T-helper 2 cell treated with Interferon-gamma antibody and Interleukin-4, amounts not matched to agents 5 μg/mL and 100 μg/mL, for 36 hours (primary cell): ENCODE measurements at places on chromosomes 1 and 21.

DNA sequence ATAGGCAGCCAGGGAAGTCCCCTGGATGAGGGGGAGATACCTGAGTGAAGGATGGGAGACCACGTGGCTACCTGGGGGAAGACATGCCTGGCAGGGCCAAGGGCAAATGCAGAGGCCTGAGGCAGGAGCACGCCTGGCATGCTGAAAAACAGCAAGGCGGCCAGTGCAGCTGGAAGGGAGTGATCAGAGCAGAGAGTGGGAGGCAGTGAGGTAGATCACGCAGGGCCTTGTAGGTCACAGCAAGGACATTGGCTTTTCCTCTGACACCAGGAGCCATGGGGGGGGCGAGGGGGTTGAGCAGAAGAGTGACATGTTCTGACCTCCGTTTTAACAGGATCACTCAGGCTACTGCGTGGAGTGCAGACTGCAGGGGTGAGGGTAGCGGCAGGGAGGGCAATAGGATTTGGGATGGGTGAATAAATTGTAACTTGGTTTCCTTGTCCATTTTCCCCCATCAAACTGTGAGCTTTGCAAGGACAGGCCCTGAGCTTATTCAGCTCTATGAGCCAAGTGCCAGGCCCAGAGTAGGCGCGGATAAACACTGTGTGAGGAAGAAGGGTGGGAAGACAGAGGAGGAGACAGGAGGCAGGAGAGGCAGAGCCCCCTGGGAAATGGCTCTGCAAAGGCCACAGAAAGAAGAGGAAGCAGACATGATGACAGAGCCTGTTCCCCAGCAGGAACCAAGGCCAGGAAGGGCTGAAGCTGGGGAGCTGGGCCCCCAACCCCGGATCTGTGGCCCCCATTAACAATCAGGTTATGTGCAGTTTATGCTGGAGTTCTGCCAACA, 16.6 kb downstream of the IFI6 start:
- no peak for DNase-seq

DNA sequence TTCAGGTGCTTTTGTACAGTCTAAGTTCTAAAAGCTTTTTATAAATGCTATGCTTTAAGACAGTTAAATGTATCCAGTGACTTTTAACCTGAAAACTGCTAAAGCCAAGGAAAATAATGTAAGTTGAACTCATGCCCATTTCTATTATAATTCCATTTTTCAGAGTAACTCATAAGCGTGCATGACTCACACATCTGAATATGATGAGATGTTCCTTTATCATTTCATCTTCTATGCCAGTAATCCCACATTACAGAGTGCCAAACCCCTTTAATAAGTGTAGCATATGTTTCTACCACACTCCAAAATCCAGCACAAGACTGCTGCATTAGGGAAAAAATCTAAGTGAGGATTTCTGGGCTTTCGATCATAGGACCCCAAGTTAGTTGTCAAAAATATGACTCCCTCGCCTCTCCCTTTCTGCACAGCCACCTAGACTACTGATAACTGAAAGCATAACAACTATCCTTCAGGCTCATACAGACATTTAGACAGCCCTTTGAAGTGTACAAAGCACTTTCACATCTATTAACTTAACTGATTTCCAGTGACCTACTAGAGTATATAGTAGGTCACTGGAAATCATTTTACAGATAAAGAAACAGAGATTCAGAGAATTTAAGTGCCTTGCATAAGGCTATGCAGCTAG, 45.3 kb downstream of the JAK1 start:
- no peak for DNase-seq

- no peak for DNase-seq
Measured at GRCh38 chr1:235933017-235933765, 66.5 kb upstream of the LYST start.

GRCh38 chr1:32266921-32267591, 16.0 kb downstream of the LCK start:
- DNase-seq = no peak

DNA sequence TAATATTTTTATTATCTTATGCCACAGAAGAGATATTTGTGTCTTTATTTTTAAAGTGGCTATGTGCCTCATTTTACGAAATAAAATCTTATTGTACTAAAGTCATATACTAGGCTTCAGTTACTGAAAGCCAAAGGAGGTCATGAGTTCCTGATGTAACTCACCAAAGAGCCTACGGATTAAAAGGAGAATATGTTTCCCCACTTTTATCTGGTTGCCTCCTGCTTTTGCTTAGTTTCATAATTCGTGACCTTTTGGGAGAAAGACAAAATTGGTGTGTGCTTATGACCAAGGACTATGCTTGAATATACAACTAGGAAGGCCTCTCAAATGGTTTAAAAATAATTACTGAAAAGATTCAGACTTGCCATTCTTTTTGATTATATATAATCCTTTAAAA, 18.2 kb upstream of the AHCTF1 start:
- DNase-seq = no peak

DNA sequence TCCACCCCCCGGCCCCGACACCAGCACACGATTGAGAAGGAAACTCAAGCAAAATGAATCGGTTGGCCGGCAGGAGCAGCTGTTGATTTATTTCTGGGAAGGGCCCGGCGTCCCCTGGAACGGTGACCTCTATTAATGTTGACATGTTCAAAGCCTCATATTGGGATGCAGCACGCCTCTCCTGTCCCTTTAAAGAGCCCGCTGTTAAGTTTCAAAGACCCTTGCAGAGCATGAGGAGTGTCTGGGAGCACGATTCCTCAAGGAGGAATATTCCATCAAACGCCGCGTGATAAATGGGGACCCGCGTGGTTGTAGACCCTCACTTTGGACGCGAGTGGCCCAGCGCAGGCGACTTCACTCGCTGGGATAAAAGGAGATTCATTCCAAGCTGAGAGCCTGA, 21.5 kb upstream of the ACTL8 start:
- no peak for DNase-seq

DNA sequence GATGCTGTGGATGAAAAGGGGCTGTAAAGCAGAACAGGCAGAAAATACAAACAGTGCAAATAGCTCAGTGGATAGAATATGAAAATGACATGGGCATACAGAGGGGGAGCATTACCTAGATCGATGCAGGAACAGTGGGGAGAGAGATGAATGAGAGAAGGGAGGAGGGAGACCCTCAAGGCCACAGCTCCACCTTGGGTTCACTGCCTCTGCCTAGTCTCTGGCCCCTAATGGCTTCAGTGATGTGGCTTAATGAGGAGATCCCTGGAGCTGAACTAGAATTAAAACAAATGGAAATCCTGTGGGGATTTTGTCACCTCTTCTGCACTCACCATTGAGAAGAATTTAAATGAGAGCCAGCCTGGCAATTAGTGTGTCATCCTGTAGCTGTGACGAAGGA, 165.0 kb downstream of the TNR start:
- no peak for DNase-seq

DNA sequence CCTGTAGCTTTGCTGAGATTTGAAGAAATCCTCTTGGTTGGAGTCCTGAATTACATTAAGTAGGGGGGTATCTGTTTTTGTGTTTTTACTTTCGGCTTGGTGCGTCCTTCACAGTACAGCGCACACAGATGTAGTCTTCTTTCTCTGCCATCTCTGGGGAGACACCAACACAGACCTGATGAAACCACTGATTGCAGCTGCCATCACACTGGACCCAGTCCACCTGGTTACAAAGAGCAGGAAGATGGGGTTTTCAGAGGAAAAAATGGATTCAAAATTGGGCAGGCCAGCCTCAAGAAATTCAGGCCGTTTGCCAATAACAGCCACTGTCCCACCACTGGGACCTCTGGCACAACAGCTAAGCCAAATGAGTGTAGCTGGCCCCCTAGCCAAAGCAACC, 18.7 kb upstream of the SYT2 start:
- DNase-seq = no peak

DNA sequence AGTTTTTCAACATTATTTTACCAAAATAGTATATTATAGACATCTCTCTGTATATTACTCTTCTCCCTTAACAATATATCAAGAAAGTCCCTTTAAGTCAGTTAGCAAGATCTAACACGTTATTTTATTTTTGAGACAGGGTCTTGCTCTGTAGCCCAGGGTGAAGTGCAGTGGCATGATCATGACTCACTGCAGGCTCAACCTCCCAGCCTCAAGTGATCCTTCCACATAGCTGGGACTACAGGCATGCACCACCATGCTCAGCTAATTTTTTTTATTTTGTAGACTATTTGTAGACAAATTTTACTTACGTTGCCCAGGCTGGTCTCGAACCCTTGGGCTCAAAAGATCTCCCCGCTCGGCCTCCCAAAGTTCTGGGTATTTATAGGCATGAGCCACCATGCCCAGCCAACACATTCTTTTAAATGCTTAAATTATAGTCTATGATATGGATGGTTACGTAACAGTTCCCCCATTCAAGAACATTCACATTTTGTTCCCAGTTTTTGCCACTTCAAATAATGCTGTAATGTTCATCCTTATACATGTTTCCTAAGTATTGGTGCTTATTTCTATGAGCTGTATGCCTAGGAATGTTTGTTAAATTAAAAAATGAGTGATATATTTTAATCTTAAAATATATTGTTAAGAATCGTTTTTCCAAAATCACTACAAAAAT, 70.4 kb downstream of the TUT4 start:
- DNase-seq = no peak

- no peak for DNase-seq
Measured at GRCh38 chr21:40335704-40336103, 468.5 kb downstream of the PCP4 start.

- DNase-seq = no peak
Measured at GRCh38 chr1:95039360-95040031, 33.3 kb downstream of the ALG14 start.

DNA sequence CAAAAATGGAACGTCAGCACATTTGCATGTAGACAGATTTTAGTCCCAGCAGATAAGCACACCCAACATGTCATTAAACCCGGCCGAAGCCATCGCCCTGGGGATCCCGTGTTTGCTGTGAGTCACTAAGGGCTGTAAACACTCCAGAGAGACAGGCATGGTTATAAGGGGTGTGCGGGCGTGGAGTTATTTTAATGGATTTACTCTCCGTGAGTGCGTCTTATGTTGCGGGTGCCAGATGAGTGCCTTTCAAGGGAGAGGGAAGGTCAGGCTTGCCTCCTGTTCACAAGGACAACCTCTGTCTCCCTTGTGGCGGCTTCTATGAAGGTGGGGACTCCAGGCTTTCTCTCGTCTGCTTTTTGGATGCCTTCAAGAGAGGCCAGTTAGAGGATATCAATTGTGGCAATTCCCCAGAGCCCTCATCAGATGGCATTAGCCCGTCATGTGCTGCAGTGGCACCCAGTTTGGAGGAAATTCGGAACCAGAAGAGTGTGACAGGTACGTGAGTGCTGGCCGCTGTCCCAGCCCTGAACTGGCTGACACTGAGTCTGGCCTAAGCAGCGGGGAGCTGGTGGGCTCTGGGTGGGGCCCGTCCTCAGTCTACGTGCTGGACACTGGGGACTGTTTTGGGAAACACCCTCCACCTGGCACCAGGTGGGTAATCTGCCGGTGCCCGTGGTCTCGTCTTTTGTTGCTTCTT, 223.8 kb upstream of the TMEM51 start:
- no peak for DNase-seq

DNA sequence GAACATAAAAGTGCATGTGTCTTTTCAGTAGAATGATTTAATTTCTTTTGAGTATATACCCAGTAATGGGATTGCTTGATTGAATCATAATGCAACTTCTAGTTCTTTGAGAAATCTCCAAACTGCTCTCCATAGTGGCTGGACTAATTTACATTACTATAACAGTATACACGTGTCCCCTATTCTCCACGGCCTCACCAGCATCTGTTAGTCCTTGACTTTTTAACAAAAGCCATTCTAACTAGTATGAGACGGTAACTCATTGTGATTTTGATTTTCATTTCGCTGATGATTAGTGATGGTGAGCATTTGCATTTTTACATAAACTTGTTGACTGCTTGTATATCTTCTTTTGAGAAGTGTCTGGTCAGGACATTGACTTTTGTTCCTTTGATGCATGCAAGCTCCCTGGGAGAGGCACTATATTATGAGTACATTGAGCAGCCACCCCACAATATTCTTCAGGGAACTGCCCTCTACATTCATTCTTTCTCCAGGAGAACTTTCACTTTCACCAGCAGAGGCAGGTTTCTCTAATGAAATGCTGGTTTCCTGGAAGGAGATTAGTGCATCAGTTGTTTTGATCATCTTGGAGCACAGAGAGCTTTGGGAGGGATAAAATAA, 51.9 kb upstream of the LPGAT1 start:
- no peak for DNase-seq
